ENCODE measurements at places on chromosomes 3 and 15.

GRCh38 chr15:57297163-57297593 is 79.1 kb upstream of the CGNL1 start:
- no peak for DNase-seq

DNA sequence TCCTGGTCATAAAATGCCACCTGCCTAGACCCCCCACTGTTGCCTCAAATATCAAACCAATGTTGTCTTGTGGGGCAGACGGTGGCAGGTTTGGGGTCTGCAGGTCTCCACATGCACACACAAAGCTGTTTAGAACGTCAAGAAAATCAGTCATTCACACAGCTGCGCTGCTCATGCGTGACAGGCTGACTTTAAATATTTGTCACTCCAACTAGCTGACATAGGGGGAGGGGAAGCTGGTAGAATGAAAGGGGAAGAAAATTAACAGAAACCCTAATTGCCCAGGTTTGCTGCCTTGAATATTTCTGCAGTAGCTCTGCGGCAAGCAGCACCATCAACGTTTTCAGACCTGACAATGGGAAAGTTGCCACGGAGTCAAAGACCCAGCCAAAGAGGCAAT is 201.8 kb downstream of the ABHD5 start:
- DNase-seq = no peak

DNA sequence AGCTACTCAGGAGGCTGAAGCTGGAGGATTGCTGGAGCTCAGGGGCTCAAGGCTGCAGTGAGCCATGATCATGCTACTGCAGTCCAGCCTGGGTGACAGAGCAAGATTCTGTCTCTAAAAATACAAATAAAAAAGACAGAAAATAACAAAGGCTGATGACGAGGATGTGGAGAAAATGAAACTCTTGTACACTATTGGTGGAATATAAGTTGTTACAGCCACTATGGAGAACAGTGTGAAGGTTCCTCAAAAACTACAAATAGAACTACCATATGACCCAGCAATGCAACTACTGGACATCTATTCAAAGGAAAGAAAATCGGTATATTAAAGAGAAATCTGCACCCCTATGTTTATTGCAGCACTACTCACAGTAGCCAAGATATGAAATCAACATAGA is 526.7 kb upstream of the NAALADL2 start:
- no peak for DNase-seq

DNA sequence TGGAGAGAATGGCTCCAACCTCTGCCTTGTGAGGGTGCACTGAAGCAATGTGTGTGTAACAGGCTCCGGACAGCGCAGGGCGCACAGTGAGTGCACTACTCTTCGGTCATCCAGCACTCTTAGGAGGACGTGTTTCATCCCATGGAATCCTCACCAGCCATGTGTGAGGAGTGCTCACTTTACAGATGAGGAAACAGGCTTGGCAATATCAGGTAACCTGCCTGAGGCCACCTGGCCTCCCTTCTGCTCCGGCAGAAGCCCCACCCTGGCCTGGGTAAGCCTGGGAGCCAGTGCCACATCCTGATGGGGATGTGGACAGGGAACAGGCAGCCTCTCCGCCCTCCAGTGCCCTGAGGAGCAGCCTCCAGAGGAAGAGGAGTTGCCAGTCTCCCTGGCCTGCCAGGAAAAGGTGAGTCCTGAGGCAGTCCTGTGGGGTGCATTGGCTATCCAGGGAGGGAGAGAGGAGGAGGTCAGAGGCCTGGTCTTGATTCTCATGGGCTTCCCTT is 39.4 kb upstream of the LIMD1 start:
- DNase-seq = no peak

GRCh38 chr3:65924762-65925161 is 114.0 kb downstream of the MAGI1 start:
- DNase-seq = no peak

GRCh38 chr3:173703771-173704170 is 306.2 kb downstream of the NLGN1 start:
- peak; percentile 32 for DNase-seq

DNA sequence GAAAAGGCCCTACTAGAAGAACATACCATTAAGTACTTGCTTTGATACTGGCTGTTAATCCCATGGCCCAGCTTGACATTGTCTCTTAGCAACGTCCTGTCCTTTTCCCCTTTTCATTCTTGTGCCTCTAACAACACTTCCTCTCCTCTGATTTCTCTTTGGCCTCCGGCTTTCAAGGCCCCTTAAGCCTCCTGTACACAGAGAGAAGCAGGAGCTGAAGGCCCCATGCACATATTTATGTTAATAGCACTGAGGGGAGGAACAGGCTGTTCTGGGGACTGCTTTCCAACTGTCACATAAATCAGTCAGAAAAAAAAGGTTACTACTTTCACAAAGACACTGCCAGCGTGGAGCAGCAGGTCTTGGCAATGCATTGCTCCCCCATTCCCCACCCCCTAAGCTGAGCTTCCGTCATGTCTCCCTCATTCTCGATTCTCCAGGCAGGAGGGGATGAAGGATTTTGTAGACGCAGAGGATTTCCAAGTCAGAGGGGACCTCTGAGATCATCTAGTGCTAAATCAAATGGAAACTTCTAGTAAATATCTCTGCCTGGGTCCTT is 257.4 kb upstream of the ADAMTS9 start:
- DNase-seq = no peak

- no peak for DNase-seq
Measured at GRCh38 chr3:171851660-171852058, 8.5 kb downstream of the TMEM212 start.

DNA sequence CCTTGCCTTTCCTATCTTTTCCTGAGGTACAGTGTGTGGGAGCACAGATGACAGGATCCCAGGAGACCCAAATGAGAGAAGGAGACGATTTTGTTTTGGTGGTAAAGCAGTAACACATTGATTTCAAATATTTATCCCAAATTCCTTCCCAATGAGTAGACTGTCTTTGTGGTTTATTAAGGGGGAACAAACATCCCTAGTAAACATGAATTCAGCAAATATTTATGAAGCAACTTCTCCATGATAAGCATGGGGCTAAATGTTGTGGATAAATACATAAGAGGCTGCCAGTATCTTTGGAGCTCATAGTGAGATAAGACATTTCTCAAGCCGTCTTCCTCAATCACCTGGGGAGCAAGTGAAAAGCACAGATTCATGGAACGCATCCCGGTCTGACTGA is 460.8 kb upstream of the CFAP20DC start:
- no peak for DNase-seq

DNA sequence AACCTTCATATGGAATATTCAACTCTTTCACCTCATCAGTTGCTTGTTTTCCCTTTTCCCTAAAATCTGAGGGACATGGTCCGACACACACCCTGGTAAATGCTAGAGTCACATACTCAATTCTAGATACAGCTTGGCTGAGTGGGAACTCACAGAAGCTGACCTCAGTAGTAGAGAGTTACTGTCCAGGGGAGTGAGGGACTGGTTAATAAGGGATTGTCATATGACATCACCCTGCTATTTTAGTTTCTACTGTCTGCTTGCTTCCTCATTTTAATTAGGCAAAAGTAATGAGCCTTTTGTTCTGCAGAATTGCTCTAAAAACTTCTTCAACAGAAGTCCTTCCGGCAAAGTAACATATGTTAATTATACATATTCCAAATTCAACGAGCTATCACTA is 244.5 kb downstream of the ZIC4 start:
- no peak for DNase-seq

DNA sequence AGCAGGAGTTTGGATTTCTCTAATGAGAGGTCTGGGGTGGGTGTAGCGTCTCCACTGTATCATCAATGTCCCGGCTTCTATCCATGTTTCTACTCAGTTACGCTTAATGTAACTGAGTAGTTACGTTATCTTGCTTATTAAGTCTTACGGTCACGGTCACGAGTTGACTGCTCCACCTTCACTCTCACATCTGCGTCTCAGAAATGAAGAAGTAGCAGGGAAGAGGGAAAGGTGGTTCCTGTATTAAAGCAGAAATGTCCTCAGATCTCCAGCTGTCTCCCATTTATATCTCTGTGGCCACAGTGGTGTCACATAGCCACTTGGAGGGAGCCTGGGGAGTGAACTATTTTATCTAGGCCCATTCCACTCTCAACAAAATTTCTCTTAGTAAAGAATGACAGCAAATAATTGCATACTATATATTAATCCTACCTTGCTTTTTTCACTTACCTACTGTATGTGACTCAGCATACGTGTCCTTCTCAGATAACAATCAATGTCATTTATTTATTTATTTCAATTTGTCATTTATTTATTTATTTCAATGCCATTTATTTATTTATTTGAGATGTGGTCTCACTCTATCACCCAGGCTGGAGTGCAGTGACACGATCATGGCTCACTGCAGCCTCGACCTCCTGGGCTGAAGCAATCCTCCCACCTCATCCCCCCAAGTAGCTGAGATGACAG is 39.7 kb upstream of the RNU6-1 start:
- no peak for DNase-seq

DNA sequence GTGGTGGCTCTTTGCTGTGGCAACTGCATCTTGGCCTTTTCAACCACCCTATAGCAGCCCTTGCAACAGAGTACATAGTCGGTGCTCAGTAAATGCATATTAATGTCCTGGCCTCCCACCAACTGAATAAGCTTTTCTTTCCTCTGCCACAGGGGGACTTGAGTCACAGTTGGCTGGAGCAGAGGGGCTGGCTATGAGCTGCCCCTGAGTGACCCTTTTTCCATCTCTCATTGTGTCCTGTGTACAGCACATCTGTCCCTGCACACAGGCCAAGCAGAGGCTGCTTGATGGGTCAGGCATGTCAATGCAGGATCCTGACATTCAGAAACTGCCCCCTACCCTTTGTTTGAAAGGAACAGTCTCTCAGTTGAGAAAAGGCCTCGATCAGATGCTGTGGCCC is 22.4 kb downstream of the SPSB4 start:
- no peak for DNase-seq

DNA sequence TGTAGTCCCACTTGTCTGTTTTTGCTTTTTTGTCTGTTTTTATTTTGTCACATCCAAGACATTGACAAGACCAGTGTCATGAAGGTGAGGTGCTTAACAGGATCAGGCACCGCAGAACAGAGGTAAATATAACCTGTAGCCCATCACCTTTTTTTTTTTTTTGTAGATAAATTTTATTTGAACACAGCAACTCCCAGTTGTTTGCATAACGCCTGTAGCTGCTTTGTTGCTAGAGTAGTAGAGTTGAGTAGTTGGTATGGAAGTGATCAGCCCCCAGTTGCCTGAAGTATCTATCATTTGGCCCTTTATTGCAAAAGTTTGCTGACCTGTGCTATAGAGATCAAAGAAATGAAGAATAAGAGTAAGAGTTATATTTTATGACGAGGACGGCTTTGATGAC is 135.0 kb downstream of the TCF12 start:
- DNase-seq = no peak

GRCh38 chr3:183339461-183340086 is 86.5 kb downstream of the B3GNT5 start:
- no peak for DNase-seq

GRCh38 chr15:46127361-46127874 is 492.6 kb downstream of the SQOR start:
- no peak for DNase-seq

Measured in SK-N-DZ (cell line).